Fibroblast of the conjunctiva (primary cell): ENCODE measurements at places on chromosomes 12 and 14.

DNA sequence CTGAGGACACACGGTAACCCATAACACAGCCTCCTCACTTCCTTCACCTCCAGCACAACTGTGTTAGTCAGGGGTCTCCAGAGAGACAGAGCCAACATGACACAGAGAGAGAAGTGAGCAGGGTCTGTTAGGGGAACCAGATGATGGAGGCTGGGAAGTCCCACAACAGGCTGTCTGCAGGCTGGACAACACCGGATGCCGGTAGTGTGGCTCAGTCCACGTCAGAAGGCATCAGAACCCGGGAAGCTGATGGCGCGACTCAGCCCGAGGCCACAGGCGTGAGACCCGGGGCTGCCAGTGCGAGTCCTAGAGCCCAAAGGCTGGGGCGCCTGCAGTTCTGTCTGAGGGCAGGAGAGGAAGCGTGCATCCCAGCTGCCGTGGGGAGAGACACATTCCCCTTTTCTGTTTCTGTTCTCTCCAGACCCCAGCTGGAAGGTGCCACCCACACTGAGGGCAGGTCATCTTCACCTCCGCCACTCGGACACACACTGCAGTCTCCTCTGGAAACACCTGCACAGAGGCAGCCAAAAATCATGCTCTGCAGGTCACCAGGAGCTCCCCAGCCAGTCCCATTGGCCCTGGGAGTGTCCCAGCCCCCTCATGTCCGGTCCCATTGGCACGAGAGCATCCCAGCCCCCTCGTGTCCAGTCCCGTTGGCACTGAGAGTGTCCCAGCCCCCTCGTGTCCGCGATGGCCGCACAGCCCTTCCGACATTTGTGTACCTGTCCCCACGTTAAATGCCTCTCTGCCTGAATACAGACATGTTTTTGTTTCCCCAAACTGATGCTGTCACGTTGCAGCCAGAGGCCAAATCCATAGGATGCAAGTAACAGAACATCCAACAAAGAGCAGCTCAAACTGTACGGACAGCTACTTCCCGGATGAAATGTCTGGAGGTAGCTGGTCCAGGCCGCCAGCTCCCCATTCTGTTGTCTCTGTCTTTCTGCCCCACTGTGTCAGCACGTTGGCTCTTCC, 7.9 kb upstream of the FBRSL1 start:
- no peak for DNase-seq

GRCh38 chr12:112096070-112096469, 12.5 kb downstream of the NAA25 start:
- no peak for DNase-seq

- DNase-seq, result no peak
These were observed 15.4 kb upstream of the NIN start for GRCh38 chr14:50846226-50846880.

GRCh38 chr14:22097586-22098292, 424.1 kb upstream of the OR4E1 start:
- no peak for DNase-seq

GRCh38 chr14:102594514-102595175, 2.2 kb downstream of the RCOR1 start:
- peak; percentile 39 for DNase-seq

GRCh38 chr14:76531821-76532318, 155.9 kb downstream of the ESRRB start:
- no peak for DNase-seq

DNA sequence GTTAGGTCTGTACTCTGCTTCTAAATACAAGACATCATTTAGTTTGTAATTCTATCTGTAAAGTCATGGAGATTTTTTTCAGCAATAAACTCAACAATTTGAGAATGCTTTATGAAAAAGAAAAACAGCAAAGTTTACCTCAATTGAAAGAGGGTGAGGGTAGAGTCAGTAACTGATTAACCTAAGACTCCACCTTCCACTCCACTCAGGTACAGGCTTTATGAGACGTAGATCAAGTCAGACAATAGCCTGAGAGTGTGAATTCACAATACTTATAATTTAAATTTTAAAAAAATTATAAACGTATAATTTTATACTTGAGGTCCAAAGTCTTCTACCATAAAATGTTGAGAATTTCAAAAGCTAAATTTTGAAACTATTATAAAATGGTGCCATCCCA, 45.9 kb downstream of the BCL2L14 start:
- DNase-seq, result no peak

DNA sequence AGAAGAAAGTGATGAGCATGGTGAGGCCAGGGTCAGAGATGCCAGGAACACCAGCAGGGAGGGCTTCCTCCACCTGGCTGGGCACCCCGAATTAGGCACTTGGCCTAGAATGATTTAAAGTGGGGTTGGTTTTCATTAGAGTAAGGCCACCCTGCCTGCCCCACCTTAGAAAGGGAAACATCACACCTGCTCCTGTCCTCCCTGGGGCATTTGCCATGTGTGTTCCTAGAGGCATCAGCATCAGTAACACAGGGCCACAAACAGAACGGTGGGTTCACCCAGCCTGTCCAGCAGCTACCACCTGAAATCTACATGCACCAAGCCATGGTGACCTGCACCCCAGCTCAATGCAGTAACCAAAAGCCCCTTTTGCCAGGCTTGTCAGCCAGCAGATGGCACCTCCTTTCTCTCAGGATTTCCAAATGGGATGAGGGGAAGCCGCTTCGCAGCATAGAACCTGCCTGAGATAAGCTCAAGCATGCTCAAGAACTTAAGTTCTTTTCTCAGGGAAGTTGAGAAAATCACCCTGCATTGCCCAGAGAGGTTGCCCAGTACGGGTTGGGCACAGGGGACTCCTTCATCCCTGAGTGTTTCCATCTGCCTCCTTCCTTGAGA, 338.8 kb downstream of the DPF3 start:
- DNase-seq, result no peak

GRCh38 chr12:131905630-131906091, 11.2 kb downstream of the ULK1 start:
- DNase-seq, result no peak
